ENCODE measurements at places on chromosomes 7 and 10. TPM values are rescaled to one million over a fixed set of nuclear protein-coding genes. Genes with fewer than 3 reads are reported as not detected.
A peak's percentile ranks its signal among the peaks of the same experiment; 100 is the strongest.

RBM33 gene
- 80.1 TPM for total RNA-seq

ACSM6 gene
- total RNA-seq = not detected

DNA sequence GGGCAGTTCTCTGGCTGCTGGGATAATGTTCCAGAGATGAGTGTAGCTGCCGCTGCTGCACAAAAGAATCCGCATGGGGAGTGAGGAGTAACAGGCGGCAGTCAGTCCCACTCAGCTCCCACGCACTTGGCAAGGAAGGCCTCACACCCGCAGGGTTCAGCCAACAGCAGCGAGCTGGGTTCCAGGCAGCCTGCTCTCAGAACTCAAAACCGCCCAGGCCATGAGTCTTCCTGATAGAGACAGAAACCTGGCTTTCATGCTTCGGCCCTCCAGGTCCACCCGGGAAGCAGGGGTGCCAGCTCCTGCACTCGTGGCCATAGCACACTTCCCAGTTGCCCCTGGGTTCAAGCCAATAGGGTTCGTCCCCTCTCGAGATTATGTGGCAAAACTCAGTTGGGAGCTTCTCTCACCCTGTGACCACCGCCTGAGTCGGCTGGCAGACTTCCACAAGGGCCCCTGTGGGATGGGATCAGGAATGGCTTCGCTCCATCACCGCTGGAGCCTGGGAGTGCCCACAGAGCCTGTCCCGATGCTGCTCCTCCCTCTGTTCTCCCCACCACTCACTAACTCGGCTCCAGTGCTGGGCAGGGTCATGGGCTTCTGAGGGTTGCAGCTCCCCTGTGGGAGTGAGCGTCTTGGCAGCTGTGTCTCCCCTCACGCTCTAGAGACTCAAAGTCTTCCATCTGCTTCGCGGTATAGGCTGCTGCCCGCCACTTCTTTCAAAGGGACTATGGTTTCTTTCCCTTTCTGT, 20.6 kb downstream of the CLRN3 start:
- DNase-seq = no peak

TAS2R39 gene
- total RNA-seq = not detected

DNA sequence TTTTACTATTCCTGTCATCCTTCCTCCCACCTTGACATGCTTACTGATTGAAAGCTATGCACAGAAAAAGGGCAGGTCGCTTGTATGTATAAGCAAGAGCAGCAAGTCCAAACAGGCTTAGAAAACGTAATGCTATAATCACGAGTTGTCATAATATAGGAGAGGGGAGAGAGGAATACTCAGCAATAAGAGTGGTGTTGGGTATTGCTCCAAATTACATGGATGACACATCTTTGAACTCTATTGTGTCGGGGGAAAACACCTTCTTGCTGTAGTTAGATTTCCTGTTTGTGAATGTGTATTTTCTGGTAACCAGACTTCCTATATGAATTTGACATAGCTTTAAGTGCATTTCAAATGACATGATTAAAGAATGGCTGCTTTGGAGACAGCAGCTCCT, 7.5 kb downstream of the MET start:
- DNase-seq = no peak

DNA sequence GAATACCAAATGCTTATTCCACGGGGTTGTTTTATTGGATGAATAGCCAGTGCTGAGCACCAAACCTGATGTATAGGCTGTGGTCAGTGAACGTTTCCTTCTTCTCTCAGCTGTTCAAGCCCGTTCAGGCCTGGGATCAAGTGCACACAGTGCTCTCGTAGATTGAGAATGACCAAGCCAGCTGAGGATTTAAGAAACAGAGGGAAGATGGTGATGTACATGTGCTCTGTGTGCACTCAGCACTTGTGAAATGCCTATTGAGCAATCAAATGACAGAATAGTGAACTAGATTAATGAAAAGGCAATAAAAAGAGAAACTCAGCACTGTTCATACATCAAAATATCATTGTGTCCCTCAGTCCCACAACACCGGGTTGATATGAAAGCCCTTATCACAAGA, 302.5 kb downstream of the BMPER start:
- DNase-seq = no peak

GRCh38 chr10:132165416-132165980, 21.2 kb upstream of the DPYSL4 start:
- DNase-seq = no peak

DNA sequence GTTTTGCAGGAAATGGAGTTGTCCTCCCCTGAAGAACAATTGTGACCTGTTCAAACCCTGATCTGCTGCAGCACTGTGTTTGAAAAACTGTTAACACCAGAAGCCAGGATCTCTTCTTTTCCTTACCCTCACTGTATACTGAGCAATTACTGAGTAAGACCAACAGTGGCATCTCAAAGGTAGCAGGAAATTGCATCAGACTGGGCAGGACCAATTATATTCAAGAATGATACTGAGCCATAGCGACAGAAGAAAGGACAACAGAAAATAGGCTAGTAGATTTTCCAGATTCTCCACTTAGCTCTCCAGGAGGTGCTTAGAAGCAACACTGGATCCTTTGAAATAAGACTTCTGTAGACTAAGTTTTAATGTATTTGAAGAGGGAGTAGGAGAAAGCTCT, 57.4 kb upstream of the INHBA start:
- no peak for DNase-seq

DNA sequence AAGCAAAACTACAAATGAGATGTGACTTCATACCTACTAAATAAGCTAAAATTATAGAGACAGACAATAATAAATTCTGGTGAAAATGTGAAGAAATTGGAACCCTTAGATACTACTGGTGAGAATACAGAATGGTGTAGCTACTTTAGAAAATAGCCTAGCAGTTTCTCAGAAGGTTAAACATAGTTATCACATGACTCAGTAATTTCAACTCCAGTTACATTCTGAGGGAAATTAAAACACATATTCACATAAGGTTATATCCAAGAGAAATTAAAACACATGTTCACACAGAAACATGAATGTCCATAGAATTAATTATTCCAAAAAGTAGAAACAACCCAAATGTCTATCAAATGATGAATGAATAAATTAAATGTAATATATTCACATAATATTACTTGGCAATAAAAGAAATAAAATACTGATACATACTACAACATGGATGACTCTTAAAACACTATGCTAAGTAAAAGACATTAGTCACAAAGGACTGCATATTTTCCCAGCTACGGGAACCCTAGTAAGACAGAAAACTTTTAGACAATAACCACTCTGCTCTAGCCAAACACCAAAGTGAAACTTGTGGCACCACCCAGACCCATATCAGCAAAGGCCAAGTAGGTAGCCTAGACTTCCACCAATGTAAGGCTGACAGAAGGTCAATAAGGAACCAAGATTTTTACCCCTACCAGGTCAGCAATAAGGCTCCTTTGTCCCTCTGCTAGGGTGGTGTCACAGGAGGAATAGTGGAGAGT, 25.1 kb downstream of the SLC25A40 start:
- DNase-seq = no peak

DNA sequence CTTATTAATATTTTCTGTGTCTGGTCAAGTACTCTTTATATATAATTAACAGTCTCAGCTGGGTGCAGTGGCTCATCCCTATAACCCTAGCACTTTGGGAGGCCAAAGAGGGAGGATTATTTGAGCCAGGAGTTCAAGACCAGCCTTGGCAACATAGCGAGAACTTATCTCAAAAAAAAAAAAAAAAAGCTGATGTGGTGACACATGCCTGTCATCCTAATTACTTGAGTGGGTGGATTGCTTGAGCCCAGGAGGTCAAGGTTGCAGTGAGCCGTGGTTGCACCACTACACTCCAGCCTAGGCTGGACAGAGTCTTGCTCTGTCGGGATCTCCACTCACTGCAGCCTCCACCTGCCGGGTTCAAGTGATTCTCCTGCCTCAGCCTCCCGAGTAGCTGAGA, 6.7 kb upstream of the ELOVL3 start:
- DNase-seq = no peak

GRCh38 chr10:115989621-115990020, 283.4 kb downstream of the GFRA1 start:
- no peak for DNase-seq

DNA sequence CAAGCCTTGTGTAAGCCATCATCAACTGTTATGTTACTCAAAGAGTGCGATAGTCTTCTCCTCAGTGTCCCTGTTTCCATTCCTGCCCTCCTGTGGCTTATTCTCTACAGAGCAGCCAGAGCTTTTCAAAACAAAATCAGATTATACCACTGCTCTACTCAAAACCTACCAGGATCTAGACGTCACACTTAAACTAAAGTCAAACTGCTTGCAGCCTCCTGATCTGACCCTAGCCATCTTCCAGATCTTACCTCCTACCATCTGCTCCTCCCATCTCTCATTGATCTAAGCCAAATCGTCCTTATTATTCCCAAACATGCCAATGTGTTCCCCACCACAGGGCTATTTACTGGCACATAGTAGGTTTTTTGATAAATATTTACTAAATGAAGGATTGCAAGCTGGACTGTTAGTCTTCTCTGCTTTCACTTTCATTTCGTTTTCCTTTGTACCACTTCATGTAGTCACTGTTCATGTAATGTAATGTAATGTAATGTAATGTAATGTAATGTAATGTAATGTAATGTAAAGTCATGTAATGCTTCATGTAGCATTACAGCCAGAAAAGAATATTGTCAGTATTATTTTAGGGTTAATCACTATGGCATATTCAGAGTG, 116.1 kb downstream of the GPR37 start:
- no peak for DNase-seq

GRCh38 chr10:59037018-59037389, 139.4 kb upstream of the PHYHIPL start:
- DNase-seq = no peak

GRCh38 chr7:29285861-29286260, 91.3 kb downstream of the CHN2 start:
- no peak for DNase-seq

- DNase-seq = no peak
Measured at GRCh38 chr7:73847941-73848723, 5.8 kb upstream of the METTL27 start.

SGCE gene
- total RNA-seq = 49.3 TPM

DNA sequence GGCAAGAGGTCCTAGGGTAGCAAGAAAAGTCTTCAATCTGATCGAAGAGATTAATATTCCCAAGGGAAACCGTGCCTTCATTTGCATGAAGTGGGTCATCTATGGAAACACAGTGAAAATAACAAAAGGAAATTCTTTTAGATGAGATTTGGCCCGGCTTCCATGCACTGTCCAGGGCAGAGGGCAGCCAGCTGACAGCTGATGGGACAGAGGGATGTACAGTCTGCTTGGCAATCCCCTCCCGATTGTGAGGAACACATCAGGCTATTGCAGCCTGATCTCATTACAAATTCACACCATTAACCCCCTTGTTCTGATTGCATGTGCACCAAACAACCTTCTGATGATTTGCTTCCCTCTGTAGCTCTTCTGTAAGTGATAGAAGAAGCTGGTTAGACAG, 105.3 kb downstream of the FRMD4A start:
- DNase-seq = no peak

DNA sequence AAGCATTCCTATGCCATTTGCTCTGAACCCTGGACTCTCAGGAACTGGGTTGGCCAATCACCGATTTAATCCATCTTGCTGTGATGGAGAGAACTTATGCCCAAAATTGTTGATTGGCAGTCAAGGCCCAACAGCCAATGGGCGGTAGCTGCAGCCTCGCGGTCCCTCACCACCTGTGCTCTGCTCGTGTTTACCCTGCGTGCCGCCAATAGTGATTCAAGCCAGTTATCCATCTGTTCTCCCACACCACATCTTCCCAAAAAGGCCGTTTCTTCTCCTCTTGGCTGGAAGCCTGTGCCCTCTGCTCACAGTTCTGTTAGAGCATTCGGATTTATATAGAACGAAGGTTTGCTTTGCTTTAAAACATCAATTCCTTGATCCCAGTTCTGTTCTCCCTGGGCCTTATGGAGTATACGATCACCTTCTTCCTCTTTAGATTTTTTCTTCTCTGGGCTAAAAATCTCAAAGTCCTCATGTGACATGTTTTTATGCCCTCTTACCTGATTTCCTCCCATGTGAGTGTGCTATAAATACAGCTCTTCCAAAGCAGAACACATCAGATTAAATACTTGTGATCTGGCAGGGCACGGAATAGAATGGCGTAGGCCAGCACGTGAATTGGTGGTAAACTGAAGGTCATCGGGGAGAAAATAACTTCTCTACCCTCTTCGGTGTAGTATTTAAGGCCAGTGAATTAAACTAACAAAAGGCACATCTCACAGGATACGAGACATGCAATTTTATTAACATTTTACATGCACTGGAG, 212.8 kb downstream of the NSUN6 start:
- DNase-seq = no peak

- no peak for DNase-seq
Measured at GRCh38 chr7:92632791-92633190, 42.6 kb upstream of the FAM133B start.

FOXI2 gene
- total RNA-seq = 1.7 TPM

ZNF800 gene
- 27.5 TPM for total RNA-seq

- no peak for DNase-seq
Measured at GRCh38 chr7:152176797-152177196, 151.3 kb downstream of the GALNT11 start.

DNA sequence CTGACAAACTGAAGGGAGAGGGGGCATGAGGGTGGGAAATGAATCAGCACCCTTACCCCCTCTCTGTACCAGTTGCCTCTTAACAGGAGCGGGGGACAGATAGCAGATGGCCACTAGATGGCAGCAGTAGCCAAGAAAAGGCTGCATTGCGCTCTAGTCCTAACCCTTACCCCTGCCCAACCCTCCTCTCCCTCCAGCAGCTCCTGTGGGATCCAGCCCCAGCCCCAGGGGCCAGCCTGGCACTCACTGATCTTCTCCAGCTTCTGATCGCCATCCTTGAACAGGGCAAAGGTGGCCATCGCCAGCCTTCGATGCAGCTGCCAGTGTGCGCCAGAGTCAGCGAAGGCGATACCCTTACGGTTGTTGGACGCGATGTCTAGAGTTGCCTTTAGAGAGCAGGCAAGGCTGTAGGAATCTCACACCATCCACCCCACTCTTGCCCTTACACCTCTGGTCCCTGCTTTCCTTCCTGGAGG, 2.2 kb downstream of the CYP17A1 start:
- DNase-seq = peak; percentile 75

- no peak for DNase-seq
Measured at GRCh38 chr7:44144426-44144967, 3.4 kb upstream of the MYL7 start.

GRCh38 chr7:27518561-27519350, 143.9 kb downstream of the HIBADH start:
- no peak for DNase-seq

GRCh38 chr10:5609952-5610616, 56.3 kb downstream of the ASB13 start:
- DNase-seq = no peak

BTBD16 gene
- not detected for total RNA-seq

GRCh38 chr10:63593576-63593975, 72.4 kb downstream of the REEP3 start:
- DNase-seq = no peak

SMKR1 gene
- 1.7 TPM for total RNA-seq

All from progenitor cell of endocrine pancreas (in vitro differentiated cells).